Epithelial cell of proximal tubule (primary cell): ENCODE measurements at places on chromosomes 6 and 20. TPM values are rescaled to one million over a fixed set of nuclear protein-coding genes. Genes with fewer than 3 reads are reported as not detected.

RAMACL gene
- total RNA-seq = 0.07 and 0.12 TPM in 2 replicates

SOBP gene
- 1.6 and 2.5 TPM in 2 replicates for total RNA-seq

OR2H2 gene
- not detected in 2 replicates for total RNA-seq

DNA sequence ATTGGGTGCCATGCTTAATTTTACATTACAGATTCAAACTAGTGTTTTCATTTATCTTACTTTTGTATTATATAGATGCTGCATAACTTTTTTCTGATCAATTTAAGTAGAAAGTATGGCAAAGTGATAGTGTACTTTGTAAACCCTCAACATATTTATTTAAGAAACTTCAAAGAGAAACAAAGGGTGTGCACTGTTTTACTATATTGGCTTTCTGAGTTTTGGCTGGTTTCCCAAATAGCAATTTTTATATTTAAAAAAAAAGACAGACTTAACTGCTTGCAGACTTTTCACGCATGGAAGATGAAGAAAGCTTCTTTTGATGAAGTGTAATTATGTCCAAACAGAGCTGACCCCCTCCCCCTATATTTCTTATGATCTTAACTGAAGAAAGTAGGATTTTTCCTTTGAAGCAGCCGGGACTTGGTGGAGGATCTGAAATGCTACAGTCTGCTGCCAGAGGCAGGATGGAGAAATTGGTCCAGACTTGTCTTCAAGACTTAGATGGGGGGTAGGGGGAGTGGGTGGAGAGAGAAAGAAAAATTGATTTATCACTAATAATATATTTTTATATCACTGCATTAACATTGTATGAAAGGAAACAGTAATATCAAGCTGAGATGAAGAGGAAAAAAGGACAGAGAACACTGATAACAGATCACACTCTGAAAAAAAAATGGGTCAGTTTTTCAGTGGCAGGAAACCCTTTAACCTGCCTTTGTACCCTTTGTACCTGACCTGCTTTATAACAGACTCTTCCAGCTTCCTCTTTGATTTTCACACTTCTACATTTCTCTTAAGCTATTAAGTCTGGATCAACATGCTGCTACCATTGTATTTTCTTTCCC lies 56.0 kb upstream of the SUPT3H start:
- no peak for DNase-seq

- DNase-seq = no peak
Observed at GRCh38 chr20:59581993-59582679, 22.2 kb upstream of the PHACTR3 start.

- DNase-seq = no peak
Observed at GRCh38 chr6:18263418-18264218, 712 bp downstream of the DEK start.

GRCh38 chr6:136401749-136402148 lies 112.1 kb upstream of the BCLAF1 start:
- no peak for DNase-seq

DNA sequence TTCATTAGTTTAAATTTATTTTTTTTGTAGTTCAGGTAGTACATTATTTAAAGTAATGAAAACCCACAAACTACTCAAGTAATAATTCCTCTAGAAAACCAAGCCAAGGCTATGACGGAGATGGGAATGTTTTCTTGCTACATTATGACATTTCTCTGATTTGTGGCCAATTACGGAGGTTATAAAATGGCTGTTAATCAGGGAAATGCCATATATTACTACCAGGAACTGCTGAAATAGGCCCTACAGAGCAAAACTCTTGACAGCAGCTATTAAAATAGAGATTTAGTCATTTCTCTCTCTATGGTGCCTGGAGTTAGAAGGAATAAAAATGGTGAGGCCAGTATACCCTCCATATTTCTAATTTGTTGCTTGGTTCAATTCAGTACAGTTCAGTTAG lies 280.0 kb downstream of the ARHGAP18 start:
- DNase-seq = no peak

DNA sequence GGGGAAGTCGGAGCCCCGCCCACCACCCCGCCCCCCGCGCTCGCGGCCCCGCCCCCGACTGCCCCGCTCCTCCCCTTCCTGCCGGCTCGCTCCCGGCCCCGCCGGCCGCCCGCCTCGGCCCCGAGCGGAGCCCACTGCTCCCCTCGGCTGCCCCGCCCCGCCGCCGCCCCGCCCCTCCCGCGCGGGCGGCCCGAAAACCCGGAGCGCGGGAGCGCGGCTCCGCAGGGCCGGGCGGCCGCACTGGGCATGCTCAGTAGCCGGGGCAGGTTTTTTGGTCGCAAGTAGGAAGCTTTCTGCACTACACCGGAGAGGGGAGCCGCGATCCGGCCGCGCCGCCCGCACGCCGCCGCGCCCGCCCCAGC lies at the start of gene CDYL:
Gene CDYL (plus strand): TSS at position 274 of the 362 bp plus-strand sequence. CDS start 380 bp downstream, outside the sequence.
- DNase-seq = no peak

- DNase-seq = no peak
Observed at GRCh38 chr6:150725795-150726194, 126.1 kb downstream of the PLEKHG1 start.

DNA sequence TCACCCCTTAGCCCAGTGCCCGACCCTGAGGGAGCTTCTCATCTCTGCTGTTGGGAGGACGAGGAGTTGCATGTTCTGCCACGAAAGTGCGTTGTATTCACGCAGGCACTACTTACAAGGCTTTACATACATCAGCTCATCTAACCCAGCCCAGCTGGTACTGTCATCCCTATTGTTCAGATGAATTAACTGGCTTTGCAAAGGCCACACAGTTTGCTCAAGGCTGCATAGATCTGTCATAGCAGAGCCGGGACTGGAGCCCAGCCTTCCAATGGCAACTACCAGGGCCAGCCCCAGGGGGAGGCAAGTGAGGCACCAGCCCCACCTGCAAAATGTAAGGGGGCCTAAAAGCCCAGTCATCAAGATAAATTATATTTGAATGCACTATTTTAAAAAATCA lies 257.6 kb downstream of the NFATC2 start:
- DNase-seq = no peak
